ENCODE measurements at places on chromosomes 1 and 21.

DNA sequence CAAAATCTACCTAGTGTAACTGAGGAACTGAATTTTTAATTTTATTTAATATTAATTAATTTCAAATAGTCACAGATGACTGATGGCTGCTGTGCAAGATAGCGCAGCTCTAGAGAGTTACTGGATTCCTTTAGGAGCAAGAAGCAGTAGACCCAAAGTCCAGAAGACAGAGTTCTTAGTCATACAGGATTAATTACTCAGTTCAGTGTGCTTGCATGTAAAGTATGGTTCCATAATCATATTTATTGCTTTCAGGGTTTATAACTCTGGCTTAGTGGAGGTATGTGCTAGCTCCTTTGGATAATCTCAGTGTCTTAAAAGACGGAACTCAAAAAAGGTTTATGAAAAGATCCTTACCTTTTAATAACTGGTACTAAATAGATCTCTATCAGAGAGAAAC, 17.4 kb downstream of the CEPT1 start:
- no peak for DNase-seq

- no peak for DNase-seq
Observed at GRCh38 chr1:87402241-87403002, 73.7 kb downstream of the LMO4 start.

DNA sequence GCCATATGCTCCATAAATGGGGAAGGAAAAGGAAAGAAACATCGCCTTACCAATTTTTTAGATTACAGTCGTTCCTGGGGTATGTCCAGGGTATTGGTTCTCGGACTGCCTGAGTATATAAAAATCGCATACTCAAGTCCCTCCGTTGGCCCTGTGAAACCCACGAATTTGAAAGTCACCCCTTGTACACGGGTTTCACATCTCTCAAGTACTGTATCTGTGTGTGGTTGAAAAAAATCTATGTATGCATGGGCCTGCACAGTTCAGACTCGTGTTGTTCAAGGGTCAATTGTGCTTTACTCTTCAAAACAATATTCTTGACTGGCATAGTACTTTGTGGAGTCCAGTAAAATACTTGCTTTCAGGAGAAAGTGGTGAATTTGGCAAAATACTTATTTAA, 171.7 kb downstream of the HS2ST1 start:
- no peak for DNase-seq

DNA sequence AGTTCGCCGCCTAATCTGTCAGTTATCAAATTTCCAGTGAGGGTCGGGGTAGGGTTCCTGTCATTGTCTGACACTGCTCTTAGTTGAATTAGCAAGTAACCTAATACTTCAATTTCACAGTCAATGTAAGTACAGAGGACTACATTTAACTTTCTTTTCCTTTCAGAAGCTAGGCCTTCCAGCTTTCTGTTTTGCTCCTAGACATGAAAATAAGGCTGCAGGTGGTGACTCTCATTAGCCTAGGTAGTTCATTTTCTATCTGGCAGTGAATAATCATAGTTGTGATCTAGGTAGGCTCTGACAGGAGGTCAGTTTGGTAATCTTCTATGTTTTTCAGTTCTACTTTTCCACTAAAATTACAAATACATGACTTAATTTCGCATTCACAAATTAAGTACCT, 783.1 kb downstream of the MRPL39 start:
- DNase-seq, result no peak

DNA sequence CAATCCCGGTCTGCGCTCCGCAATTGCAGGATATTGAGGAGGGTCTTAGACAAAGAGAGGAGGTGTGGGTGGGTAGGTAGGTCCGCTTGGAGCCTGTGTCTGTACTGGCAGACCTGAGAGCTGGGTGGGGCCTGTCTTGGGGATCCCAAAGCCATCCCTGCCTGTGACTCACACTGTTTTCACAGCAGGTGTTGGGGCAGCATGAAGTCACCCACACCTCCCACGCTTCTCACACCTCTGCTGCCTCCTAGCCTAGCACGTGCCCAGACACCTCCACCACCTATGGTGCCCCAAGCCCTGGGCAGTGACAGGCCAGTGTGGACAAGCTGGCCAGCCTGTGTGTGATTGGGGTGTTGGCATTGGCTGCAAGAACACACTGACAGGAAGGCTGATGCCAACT, 65.7 kb upstream of the ECE1 start:
- DNase-seq, result peak; percentile 33

GRCh38 chr1:164720440-164721227, 161.7 kb downstream of the PBX1 start:
- no peak for DNase-seq

GRCh38 chr1:24416666-24417391, 1.2 kb downstream of the NIPAL3 start:
- DNase-seq, result peak; percentile 61

DNA sequence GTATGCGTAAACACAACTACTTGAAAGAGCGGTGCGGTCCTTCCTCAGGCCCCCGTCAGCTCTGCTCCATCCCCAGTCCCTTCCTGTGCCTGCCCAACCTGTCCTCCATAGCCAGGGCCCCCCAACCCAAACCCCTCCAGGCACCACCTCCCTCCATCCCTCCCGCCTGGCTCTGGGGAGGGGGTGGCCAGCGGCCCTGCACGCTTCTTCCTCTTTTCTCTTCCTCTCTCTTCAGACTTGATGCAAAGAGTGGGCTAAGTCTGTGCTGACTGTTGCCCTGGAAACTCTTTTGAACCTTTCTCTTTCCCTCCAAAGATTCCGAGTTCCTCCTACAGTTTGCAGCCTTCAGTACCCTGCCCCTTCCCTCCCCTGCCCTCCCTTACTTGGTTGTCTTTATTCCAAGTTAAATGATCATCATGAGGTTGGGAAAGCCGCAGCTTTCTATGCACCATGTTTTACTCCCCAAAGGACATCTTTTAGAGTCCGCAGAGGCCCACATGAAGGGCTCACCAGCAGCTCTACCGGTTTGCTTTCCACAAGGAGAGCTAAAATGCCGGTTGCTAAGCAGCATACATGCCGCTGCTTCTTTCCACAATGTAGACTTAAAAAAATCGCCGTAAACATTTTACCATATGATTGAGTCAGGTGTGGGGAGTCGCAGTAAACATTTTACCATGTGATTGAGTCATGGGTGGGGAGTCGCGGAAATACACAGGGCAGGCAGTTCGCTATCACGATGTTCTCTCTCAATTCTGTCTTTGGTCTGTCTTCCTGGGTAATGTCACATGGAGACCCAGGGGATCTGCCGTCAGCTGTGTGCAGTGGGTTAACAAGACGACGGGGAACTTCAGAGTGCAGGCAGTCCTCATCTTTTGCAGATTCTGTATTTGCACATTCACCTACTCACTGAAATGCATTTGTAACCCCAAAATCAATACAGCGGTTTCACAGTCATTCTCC, 525.3 kb downstream of the KIF26B start:
- no peak for DNase-seq

DNA sequence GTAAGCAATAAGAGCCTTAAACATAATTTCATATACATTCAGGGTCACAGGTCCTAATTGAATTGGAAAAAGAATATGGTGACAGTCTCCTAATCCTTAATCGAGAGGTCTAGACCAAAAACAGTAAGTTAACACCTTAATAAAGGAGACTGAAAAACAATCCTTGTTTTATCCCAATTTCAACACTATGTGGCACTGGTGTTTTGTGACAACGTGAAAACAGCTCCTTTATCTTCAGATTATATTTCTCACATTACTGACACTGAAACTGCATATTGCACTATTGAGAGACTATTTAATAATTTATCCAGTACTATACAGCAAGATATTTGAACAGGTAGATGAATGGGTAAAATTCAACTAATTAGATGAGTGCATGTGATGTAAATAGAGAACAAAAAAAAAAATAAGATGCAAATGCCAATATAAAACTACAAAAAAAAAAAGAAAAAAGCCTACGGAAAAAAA, 34.1 kb downstream of the TP53BP2 start:
- no peak for DNase-seq

DNA sequence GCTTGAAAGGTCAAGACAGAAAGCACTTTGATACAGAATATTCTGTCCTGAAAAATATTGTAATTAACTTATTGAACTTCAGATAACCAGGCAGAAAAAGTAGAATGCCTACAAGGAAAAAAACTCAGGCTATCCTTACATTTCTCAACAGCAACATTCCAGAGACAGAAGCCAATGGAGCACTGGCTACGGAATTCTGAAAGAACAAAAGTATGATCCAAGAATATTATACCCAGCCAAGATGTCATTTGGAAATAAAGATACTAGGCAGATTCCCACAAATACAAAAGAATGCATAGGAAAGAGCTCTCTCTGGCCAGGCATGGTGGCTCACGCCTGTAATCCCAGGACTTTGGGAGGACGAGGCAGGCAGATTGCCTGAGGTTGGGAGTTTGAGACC, 5.8 kb upstream of the PPT1 start:
- DNase-seq, result no peak

- no peak for DNase-seq
Observed at GRCh38 chr21:42644223-42645208, 8.9 kb upstream of the PDE9A start.

- no peak for DNase-seq
Observed at GRCh38 chr1:116164604-116165368, 53.6 kb downstream of the MAB21L3 start.

- DNase-seq, result no peak
Observed at GRCh38 chr1:185375583-185375982, 58.5 kb upstream of the IVNS1ABP start.

DNA sequence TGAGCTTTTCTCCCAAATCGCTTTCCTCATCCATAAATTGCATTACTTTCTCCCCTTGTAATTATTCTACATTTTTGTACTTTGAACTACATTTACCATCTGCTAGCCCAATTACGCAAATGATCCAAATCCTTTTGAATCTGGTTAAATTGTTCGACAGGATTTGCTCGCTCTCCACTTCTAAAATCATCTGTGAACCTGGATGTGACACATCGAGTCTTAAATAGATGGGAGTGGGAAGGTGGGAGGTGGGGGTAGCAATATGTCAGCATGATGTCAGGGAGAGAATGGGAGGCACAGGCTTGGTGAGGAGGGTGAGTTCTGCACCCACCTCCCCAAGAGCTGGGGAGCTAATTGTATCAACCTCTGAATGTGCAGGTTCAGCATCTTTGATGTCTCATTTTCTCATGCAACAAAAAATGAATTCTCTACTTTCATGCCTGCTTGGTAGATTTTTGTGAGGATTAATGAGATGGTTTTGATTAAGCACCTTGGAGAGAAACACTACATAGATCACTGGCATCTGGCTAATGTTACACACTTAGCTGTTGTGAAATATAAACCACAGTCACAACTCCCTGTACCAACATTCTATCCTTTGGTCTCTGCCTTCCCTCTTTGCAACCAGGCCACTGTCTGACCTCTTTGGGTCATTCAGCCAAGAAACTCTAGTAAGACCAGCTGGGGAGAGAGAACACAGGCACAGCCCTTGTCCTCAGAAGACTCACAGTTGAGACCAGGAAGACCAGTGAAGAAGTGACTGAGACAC, 165.1 kb downstream of the DAB1 start:
- no peak for DNase-seq

DNA sequence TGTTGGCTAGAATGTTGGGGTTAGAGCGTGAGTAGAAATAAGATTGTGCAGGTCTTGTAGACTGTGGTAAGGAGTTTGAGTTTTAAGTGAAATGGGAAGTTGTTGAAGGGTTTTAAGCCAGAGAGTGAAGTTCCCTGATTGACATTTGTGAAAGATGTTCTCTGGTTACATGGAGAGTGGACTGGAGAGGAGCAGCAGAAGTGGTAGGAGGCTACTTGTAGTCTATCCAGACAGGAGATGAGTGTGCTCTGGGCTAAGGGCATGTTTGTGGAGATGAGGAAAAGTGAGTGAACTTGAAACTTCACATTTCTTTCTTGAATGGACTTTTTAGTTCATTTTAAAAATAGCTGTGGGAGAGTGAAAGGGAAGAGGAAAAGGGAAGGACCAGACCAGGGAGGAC, 37.0 kb downstream of the F3 start:
- no peak for DNase-seq

DNA sequence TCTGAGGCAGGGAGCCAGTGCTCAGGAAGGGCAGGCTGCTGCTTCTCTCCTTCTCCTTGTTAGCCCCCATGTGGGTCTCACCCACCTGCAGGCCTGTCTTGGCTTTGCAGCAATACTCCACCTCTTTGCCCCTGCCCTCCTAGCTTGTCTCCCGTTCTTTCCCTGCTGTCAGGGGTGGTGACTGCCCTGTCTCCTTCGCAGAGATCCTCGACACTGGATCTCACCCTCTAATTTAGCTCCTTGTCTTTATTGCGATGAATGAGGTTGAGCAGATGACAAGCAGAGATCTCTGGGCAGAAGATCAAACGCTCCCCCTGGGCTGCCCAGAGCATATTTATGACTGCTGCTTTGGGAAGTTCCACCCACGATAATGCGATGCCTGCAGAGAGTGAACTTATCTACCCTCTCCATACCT, 199.2 kb downstream of the ROR1 start:
- DNase-seq, result no peak

DNA sequence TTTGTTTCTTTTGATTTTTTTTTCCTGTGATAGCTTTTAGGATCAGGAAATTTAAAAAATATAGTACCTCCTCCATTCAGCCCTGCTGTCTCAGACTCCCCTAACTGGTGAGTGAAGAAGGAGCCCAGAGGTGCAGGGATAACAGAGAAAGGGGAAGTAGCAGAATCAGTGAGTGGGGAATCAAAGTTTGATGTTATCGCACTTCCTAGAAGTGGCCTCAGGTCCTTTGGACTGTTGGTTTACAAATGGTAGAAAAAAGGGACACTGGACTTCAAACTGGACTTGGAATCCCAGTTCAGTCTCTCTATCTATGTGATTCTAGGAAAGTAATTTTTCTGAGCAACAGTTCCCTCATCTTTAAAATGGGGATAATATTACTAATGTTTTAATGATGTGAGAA, 99.5 kb downstream of the FGGY start:
- no peak for DNase-seq

DNA sequence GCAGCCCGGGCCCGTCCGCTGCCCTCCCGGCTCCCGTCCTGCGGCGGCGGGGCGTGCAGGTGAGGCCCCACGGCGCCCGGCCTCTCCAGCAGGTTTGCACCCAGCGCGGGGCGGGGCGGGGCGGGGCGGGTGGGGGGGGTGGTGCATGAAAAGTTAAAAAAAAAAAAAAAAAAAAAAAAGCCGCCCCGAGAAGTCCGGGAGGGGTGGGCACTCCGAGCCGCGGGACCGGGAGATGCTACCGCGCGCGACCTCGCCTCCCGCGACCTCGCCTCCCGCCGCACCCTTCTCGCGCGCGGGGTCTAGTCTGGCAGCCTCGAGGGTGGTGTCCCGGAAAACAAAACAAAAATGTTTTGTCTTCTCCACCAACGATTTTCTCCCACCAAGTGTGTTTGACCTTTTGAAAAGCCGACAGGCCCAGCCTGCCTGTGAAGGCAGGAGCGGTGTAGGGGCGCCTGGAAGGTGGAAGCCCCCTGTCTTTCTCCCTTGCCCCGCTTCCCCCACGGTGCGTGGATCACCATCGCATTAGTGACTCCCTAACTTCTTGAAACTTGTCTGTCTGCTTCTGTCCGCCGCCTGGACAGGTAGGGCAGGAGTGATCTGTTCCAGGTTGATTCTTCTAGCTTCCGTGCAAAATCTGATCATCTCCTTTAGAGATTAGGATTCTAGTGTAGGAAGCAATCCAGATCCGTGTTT, 569 bp downstream of the RCAN3 start:
- DNase-seq, result peak; percentile 38

DNA sequence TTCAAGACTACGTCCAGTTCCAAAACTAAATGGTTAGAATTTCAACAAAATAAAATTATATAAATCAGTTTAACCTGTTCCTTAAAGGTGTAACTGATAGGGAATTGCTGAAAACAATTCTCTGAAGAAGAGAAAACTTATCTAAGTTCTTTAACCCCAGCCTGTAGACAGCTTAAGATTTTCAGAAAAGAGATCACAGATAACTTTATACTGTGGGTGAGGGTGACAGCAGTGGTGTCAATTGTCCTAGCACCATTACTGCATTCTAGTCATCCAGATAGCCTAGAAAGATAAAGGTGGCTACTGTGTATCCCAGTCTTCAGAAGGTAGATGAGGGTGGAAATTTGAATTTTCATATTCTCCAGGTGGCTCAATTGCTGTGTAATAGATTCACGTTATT, 19.7 kb upstream of the DEGS1 start:
- DNase-seq, result no peak
